NCI-H1436 (cell line): ENCODE measurements at places on chromosomes 1 and 21.

DNA sequence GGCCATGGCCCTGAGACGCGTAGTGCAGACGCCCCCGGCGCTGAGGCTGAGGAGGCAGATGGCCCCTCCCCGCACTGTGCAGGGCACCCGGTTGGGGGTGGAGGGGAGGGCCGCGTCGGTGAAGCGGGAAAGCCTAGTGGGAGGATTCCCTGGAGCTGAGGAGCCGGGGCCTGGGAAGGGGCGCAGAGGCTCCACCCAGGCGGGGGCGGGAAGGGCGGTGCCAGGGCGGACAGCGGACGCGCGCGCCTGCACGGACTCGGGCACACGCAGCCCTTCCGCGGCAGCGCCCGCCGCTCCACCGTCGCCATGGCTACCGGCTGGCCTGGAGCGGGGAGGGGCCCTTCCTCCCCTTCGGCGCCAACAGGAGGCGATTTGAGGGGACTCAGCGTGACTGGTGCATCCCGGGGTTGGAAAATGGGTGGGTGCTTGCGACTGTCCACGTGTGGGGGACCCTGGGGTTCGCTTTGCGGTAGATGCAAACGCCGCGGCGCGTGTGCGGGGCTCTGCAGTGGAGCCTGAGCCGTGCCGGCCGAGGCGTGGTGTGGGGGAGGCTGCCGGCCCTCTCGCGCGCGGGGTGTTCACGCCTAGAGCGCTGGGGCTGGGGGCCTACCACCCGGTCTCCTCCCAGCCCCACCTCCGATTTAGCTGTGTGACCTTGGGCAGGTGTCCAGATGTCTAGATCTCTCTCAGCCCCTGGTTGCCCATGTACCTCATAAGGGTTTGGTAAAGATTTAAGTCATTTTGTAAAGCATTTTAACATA lies 35.1 kb downstream of the PTPRF start:
- peak; percentile 69 for DNase-seq

- DNase-seq, result no peak
These were observed 59.8 kb upstream of the CSF1 start for GRCh38 chr1:109850827-109851226.

DNA sequence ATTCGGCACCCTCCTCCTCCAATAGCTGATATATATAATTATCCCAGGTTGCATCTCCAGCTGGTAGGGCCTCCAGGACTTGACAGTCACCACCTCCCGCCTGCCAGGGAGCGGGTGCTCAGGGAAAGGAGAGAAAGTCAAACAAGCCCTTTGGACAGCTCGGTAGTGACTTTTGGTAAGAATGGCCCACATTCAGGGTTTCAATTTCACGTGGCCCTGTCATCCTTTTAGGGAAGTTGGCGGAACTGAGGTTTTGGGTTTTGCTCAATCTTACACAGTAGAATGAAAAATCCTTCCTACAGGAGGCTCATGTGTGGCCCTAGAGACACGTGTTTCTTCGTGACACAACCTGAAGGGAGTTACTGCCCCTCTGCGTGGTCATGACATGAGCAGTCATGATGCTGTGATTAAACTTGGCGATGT lies 44.2 kb downstream of the CAPN8 start:
- DNase-seq, result no peak

DNA sequence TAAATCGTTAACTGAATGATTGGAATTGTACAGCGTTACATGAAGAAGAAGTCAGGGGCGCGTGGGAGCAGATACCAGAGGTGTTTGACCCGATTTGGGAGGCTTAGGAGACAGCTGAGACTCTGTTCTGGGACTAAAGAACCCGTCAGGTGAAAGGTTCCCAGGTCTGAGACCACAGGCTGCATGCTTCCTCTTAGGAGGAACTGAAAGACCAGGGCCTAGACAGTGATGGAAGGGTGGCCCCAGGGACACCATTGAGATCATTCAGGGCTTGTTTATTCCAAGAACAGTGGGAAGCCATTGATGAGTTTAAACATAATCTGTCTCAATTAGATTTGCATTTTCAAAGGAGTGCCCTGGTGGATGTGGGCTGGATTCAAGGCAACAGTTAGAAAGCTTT lies 904 bp downstream of the KLF17 start:
- no peak for DNase-seq

GRCh38 chr21:37000381-37000780 lies 6.1 kb upstream of the RIPPLY3 start:
- DNase-seq, result no peak

DNA sequence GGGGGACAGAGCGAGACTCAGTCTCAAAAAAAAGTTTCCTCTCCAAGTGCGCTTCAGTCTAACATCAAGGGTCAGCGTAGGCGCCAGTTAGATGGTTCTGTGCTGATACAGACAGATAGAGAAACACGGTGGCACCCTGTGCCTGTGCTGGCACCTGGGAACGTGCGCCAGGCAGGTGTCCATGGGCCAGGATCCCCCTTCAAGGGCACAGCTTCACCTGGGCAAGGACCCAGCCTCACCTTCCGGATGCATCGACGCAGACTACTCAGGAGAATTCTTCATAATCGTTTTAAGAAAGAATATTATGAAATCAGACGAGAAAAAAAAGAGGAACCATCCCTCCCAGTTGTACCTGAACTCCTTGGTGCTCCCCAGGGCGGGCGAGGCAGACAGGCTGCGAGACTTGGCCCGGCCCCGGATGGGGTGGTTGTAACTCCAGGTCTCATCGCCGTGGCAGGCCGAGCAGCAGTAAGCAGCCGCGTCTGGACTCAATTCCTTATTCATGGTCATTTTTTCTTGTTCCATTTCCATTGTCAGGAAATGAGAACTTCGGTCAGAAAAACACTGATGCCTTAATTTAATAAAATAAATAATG lies 13.3 kb downstream of the NADK start:
- no peak for DNase-seq

GRCh38 chr1:156157506-156157905 lies 4.1 kb downstream of the SEMA4A start:
- no peak for DNase-seq

- no peak for DNase-seq
These were observed 213.0 kb downstream of the LMX1A start for GRCh38 chr1:165143437-165144065.

DNA sequence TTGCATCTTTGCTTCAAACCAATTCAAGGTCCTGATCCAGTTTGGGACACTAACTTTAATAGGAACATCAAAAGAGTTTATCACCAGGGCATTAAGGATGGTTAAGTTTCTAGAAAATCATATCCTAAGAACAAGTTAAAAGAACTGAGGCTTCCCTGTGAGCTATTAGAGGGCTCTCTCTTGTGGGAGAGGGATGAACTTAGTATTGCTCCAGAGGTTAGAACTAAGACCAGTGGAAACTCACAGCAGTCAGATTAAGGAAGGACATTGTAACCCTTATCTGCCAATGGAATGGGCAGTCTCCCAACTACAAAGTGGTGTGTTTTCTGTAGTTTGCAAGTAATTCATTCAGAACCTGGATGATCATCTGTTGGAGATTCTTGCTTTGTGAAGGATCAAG lies 36.8 kb downstream of the UBE2U start:
- no peak for DNase-seq

GRCh38 chr1:209335178-209335577 lies 248.3 kb upstream of the CAMK1G start:
- DNase-seq, result peak; percentile 29
